Glutamatergic neuron (in vitro differentiated cells): ENCODE measurements at places on chromosomes 12 and 14.

- DNase-seq: no peak
Measured at GRCh38 chr12:3262470-3262869, 185.3 kb downstream of the TSPAN9 start.

GRCh38 chr14:75077794-75078193, 8.4 kb downstream of the ZC2HC1C start:
- no peak for DNase-seq

- DNase-seq: no peak
Measured at GRCh38 chr12:13156277-13156676, 40.2 kb upstream of the EMP1 start.

GRCh38 chr14:103085106-103086091, 1.4 kb downstream of the LBHD2 start:
- no peak for DNase-seq

DNA sequence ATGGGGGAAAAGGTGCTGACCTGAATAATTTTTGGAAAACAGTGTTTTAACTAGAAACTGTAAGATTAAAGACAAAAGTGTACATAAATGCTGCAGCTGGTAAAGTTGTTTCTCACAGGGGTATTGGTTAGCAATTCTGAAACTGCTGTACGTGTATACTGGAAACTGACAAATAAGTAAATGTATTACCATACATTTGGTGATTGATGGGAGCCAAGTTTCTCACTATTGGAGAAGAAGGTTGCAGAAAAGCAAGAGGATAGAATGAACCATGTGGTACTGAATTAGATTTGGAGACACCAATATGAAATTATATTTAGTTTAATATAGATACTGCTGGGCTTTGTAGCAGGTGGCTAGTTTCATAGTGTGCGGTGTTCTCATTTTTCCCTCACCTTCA, 19.6 kb upstream of the FBXO33 start:
- DNase-seq: no peak
